ENCODE measurements at places on chromosomes 4 and X.

- no peak for DNase-seq
These were observed 117.1 kb upstream of the FRG1 start for GRCh38 chr4:189823591-189823990.

DNA sequence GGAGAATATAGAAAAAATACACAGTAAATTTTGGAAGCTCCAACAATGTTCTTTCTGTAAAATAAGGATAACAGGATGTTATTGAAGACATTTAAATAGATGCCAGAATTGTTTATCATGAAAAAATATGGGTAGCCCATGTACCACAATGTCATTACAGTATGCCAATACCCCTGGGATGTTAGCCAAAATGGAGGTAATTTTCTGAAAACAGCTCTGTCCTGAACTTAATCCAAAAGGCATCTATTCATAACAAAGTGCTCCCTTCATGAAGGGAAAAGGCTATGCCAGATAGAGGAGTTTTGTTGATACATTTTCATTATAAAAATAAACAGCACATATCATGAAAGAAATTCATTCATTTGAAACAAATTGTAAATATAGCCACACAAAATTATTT, 1902.6 kb upstream of the AGA start:
- no peak for DNase-seq

- DNase-seq = no peak
These were observed 5.3 kb downstream of the CRMP1 start for GRCh38 chr4:5887361-5888221.

DNA sequence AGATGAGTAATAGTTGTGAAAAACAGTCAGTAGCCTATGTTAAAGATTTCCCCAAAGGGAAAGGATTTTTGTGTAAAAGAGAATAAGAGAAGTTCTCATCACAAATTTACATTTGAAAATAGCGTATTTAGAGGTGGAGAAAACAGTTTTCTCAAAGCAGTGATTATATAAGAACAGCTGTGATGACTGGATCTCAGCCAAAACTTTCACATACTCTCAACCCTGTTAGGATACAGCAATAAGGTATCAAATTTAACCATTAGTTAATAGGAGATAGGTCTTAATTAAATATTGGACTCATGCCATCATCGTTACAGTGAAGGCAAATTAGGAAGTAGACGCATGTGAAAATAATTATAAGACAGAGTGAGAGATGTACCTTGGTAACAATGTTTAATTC, 622.7 kb downstream of the PCDH18 start:
- DNase-seq = no peak

GRCh38 chrX:69297506-69297905, 132.3 kb upstream of the PJA1 start:
- no peak for DNase-seq

DNA sequence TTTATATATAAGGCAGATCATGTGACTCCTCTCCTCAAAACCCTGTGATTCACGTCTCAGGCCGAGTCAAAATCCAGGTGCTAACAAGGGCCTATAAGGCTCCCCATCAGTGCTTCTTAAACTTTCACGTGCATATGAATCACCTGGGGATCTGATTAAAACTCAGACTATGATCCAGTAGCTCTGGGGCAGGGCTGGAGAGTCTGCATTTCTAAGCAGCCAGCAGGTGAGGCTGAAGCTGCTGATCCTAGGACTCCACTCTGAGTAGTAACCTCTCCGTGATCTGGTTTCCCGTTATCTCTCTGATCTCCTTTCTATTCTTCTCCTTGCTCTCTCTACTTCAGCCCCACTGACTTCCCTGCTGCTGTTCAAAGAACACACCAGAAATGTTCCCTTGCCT, 252.4 kb upstream of the RPS6KA3 start:
- DNase-seq = no peak

DNA sequence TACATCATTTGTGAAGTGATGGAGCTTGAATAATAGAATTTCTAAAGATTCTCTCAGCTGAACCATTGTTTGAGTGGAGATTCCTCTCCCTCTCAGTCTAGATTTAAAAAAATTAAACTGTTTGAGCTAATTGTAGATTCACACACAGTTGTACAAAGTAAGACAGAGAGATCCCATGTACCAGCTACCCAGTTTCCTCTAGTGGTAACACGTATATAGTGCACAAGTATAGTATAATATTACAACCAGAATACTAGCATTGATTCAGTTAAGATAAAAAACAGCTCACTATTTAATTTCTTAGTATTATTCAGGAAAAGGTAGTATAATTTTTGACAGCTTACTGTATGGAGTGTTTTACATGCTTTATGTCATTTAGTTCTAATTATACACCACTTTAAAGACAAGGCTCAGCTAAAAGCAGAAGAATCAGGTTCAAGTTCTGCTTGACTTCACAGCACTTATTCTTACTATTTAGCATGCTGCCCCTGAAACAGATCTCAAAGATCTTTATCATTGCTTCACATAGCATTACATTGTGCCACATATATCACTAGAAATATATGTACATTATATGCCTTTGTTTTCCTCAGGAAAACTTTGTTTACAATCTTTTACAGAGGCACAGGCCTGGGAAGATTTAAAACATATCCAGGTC, 136.1 kb downstream of the SNCA start:
- DNase-seq = no peak

DNA sequence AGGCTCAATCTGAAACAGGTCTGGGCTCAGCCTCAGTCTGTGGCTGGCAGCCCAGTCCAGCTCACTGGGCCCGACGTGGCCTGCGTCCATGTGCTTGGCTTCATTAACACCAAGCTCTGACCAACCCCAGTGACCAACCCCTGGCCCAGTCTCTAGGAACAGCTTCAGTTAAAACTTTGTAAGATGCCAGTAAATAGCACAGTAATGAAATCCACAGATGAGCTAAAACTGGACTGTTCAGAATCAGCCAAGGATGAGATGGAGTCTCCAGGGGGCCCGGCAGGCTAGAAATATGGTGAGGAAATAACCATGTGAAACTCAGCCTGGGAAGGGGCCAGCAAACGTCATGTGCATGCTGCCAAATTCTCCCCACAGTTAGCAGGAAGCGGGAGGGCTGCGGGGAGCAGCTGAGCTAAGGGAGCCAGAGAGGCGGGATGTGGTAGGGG, 37.1 kb upstream of the XPNPEP2 start:
- no peak for DNase-seq

DNA sequence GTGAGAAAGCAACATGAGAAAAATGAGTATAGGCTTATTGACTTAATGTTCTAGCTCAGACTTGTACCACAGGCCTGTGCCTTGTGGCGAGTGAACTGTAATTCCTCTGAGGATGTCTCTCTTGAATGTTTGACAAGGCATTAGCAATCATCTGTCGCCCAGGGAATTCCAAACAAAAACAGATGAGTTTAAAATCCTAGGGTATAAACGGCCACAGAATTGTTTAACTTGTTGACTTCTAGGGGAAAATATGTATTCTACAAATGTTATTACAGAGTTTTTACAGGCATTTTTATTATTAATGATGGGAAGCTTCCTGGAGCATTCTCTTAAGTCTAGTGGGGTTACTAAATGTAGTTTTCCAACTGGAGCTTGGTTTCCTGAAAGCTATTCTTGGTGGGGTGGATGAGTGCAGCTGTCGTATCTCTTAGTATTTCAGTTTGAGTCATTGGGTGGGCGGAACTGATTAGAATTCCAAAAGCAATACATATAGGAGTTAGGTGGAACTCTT, 40.6 kb downstream of the ARHGAP10 start:
- no peak for DNase-seq

GRCh38 chr4:83961575-83961974, 425.7 kb downstream of the GPAT3 start:
- DNase-seq = no peak

DNA sequence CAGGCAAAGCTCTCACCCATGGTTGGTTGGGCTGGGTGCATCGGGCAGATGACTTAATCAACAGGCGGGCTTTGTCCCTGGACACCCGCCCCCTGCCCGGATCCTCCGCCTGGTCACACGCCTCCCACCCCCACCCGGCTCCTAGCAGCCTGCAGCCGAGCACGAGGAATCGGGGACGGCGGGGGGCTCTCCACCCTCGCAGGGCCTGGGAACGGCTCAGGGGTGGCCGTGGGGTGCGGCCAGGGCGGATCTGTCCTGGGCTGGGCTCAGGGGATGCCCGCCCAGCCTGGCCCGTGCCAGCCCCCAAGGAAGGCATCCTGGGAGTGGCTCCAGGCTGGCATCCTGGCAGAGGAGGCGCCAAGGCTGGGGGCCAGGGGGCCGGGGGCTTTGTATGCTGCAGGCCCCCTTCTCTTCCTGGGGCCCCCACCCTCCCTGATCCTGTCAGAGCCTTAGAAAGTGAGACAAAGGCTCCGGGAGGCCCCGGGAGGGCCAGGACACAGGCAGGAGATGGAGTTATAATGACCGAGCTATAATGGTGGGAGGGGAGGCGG, 32.5 kb upstream of the FGFR3 start:
- DNase-seq = no peak

GRCh38 chrX:154051201-154051810, 31.6 kb upstream of the IRAK1 start:
- DNase-seq = peak; percentile 79

DNA sequence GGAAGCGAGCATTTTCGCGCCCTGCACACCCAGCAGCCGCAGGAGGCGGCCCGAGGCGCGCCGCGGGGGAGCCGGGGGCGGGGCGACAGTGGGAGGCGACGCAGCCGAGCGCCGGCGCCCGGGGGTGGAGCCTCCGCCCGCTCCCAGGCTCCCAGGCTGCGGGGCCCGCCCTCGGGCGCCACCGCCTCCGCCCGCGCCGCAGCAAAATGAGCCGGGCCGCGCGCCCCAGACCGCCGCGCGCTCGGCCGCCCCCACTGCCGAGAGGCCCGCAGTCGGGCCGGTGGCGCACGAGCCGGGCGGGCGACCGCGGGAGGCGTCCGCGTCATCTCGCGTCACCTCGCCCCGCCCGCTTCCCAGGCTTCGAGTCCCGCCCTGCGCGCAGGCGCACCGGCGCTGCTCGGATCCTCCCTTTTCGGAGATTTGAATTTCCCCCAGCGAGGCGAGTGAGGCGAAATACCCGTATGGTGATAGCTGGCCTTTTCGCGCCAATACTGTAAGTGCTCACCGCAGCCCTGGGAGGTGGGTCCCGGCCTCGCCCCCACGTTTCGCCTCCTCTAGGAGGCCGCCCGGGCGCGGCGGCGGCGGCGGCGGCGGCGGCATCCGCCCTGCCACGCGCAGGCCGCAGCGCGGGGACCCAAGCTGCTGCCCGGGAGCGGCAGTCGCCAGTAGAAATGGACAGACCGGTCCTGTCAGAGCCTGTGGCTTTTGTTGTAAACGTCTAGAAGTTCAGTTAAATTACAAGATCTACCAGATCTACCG, at the start of gene TMEM187:
Gene TMEM187 (plus strand): TSS at position 387 of the 759 bp plus-strand sequence. CDS start 9,309 bp downstream, outside the sequence.
- peak; percentile 88 for DNase-seq

DNA sequence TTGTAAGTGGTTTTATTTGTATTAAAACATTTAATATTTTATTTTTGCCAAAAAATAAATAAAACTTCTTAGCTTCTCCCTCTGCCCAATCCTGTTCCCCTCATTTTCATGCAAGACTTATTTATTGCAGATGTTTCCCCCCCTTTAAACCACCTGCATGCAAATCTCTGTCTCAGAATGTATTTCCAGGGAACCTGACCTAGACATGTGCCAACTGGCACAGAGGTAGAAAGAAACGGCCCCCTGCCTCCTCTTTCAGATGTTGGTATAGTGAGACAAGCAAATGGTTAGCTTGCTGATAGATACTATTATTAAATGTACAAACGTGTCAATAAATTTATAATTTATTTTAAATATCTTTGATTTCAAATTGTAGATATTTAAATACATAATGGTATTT, 47.1 kb downstream of the KLF3 start:
- no peak for DNase-seq

- DNase-seq = no peak
These were observed 69.9 kb downstream of the PAK3 start for GRCh38 chrX:111165902-111166301.

All from stimulated activated CD4-positive, alpha-beta T cell treated with anti-CD3 and anti-CD28 coated beads, Interleukin-4, amount 100 ng/mL, for 24 hours (primary cell).